ENCODE measurements at places on chromosomes 4 and X.

DNA sequence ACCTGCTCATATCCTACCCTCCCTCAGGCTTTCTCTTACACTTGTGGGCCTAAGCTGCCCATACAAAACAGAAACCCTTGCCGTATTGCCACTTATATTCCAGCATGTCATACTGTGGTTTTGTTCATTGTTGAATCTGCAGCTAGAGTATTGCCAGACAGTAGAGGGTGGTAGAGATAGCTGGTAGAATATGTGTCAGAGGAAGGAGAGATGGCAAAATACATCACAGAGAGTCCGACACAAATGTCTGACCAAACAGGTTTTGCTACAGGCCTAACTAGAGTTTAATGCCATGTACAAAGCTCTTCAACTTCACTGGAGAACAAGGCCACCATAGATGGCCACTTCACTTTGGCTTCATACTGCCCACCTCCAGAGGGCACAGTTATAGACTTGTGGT is 160.1 kb downstream of the EFHC2 start:
- DNase-seq = no peak

DNA sequence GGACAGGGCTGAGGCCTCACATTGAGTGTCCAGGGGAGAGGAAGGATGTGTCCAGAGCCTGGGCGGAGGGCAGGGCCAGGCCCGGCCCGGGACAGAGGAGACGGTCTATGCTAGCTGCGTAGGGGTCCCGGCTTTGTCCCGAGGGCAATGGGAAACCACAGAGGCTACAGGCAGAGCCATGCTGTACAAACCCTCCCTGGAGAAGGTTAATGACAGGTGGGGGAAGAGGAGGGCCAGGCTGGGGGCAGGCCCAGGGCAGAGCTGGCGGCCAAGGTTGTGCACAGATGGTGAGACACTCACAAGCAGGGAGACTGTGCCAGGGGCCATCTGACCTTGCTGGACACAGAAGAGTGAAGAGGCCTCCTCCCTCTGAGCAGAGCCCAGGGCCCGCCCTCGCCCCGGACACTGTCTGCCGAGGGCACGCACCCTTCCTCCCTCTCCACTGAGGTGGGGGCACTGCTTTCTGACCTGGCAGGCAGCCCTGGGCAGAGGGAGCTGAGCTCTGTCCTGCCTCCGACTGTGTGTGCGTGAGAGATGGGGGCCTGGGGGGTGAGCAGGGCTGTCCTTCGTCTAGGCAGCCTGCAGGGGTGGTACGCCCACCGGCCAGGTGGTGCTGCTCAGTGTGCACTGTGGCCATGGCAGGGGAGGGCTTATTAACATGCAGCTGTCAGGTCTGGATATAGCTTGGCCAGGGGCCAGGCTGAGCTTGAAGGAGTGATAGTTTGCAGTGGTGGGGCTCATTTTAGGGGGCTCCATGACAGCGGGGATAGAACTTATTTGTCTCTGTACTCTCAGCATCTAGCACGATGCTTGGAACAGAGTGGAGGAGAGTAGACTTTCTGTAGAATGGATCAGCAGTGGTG is 75.7 kb upstream of the LRPAP1 start:
- DNase-seq = no peak

DNA sequence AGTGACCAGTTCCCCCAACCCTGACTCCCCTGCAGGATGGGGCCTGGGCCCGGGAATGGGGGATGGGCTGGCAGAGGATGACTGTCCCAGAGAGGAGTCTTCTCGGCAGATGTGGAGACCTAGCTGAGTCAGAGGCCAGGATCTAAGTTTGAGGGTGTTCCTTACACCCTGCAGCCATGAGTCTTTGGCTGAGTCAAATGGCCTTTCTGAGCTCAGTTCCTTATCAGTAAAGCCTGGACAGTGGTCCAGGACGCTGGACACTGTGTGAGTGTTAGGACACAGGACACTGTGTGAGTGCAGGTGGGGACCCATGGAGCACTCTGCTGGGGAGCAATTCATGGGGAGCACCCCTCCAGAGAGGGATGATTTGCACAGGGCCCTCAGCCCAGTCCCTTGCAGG is 5.0 kb downstream of the IL9R start:
- DNase-seq = no peak

DNA sequence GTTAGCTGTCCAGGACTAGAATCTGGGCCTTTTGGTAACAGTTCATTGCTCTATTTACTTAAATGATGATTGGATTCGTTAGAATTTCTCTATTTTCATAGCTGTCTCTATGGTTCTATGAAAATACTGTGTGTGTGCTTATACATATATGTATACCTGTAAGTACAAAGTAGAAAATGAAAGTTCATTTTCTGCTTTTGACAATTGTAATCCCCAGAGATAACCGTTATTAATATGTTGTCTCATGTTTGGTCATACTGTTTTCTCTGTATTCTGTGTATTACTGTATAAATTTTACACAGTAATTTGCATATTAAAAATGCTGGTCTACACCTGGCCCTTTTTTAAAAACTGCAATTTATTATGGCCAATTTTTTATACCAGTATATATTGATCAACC is 55.4 kb downstream of the CLCN3 start:
- DNase-seq = no peak

DNA sequence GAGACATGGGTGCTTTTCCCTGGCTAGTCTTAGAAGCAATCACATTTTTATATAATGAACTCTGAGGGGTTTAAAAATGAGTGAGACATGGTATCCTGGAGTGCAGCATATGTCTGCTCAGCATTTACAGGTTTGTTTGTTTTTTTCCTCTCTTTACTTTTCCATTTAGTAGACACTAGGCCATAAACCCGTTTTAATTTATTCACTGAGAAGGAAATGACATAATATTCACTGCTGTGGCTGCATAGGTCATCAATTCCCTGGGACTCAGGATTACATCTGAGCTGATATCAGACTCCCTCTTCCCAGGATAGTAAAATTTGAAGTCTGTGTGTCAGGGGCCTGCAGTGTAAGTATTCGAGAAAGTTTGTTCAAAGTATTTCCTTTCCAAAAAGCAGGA is 178.9 kb upstream of the SPRY1 start:
- DNase-seq = no peak

- no peak for DNase-seq
Observed at GRCh38 chr4:111678479-111678878, 466.8 kb upstream of the FAM241A start.

DNA sequence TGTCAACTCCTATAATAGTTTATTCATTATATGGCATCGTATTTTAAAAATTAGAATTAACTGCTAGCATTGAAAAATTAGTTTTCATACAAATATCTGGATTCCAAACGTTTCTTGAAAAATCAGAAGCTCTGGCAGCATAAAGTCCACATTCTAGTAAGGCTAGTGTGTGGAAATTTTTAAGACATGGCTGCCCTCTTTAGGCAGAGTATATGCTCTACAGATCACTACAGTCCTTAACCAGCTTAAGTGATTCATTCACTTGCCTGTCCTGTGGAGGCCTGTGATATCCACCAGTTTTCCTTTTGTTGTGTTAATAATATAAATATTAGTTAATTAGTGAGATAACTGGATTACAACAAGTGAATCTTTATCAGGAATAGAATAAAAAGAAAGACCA is 287.2 kb downstream of the OPHN1 start:
- DNase-seq = no peak
